Progenitor cell of endocrine pancreas (in vitro differentiated cells): ENCODE measurements at places on chromosomes 7 and 10.

GRCh38 chr10:14063531-14064285 lies 267.0 kb downstream of the FRMD4A start:
- DNase-seq = no peak

DNA sequence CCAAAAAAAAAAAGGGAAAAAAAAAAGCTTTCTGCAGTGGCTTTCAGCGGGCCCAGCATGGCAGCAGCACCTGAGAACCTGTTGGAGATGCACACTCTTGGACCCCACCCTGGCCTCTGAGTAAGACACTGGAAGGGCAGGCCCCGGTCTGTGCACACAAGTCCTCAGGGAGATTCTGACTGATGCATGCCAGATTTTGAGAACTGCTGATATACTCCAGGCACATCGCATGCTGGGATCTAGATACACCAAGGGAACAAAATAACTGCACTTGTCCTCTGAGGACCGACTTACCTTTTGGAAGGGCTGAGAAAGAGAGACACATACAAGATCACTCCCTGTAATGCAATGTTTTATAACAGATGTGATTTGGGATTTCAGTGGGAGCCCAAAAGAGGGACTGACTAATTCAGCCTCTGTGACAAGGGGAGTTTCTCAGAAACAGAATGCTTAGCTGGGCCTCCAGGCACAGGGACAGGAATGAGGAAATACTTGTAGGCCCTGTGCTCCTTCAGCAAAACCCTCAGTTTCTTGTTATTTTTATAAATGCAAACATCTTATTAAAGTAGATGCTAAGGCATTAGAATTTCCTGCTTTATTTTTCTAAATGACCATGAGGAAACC lies 8.2 kb downstream of the EGFR start:
- no peak for DNase-seq

GRCh38 chr7:55069271-55069792 lies 50.5 kb downstream of the EGFR start:
- no peak for DNase-seq

DNA sequence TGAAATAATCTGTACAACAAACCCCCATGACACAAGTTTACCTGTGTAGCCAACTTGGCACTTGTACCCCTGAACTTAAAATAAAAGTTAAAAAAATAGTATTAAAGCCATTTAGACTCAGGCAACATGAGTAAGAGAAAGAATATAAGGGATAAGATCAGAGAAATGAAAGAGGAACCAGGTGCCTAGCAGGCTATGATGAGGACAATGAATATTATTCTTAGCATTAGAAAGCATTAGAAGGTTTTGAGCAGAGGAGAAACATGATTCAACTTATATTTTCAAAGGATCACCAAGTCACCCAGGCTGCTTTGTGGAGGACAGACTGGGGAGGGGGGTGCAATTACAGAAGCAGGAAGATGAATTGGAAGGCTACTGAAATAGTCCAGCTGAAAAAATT lies 48.1 kb upstream of the TES start:
- DNase-seq = no peak

GRCh38 chr10:6101181-6101580 lies 12.3 kb downstream of the RBM17 start:
- DNase-seq = no peak

DNA sequence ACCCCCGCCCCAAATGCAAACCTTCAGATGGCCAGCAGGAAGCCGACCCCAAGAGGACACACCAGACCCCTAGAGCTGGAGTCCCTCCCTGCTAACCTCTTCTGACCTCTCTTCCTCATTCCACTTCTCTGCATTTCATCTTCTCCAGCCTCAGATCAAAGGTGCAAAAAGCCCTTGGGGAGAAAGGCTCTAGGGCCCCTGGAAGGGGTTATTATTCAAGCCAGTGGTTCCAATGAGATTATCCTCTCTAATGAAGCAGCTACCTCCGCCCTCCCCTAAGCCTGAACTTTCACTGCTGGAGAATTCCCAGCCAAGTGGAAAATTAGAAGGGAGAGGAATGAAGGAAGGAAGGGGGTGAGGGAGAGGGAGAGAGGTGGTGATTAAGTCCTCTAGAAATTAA lies 343.9 kb downstream of the PLXNA4 start:
- DNase-seq = no peak

- DNase-seq = no peak
Measured at GRCh38 chr10:100027416-100027815, 17.7 kb upstream of the DNMBP start.

DNA sequence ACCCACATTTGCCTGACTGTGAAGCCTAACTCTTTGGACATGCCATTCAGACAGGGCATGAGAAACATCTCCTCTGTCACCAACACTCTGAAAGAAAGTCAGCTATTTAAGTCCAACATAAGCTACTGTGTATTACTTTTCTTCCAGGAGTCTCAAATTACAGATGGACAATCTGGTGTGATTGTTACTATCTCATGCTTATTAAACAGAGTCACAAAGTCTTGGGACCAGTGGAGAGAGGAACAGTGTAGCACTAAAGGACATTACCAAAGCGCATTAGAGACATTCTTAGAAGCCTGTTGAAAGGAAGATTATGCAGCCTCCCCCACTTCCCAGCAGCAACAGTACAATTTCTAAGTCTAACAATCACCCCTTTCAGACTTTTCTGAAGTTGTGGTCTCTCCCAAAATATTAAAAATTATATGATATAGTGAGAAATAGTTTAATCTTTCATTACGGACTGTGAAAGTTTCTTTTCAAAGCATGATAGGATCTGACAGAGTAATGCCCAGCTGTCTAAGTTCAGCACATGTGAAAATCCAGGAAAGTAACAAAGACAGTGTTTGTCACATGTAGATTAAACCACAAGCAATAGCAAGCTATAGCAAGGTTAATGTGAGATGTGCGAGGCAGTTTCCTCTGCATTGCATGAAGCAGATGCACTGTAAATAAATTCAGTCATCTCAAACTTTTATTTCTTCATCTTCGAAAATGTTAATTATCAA lies 280.9 kb upstream of the FZD8 start:
- no peak for DNase-seq

DNA sequence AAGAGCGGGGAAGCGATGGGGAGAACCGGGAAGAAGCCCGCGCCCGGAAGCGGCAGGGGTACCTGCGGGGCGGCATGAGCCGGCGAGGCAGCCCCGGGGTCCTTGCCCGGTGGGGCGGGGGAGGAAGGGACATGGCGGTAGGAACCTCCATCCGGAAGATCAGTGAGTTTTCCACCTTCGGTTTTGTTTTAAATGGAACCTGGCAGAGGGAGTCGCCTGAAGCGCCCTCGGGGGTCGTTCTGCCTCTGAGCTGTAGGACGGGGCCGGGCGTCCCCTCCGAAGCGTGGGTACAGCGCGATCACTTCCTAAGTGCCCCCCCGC lies 471 bp downstream of the PFKP start:
- DNase-seq = no peak

- DNase-seq = no peak
Measured at GRCh38 chr10:113137941-113138685, 188.1 kb downstream of the TCF7L2 start.

DNA sequence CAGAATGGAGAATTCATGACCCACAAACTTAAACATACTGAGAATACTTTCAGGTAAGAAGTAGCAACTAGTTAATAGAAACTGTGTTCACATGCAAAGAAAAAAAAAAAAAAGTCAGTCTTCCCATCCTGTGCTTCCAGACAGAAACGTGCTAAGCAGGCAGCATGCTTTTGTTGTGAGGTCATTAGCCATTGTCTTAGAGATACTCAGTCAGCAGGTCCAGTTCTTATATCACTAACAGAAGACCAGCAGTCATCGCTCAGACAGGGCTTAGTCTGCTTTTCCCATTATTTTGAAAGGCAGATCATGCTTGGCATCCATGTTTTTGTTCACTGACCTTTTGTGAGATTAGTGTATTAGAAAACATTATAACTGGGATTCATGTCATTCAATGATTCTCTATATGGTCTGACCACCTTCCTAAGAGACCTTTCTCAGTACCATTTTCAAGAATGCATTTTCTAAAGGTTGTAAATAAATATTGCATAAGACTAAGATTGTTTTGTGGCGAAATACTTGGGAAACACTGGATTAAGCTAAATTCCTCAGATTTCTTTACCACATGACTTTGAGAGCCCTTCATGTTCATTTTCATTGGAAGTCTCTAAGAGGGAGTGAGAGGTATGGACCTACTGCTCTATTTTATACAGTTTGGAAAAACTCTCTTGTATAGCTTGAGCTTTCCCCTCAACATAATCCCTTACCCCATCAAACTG lies 45.0 kb upstream of the AGBL3 start:
- no peak for DNase-seq
